NCI-H1417 (cell line): ENCODE measurements at places on chromosomes 16 and 17.

GRCh38 chr16:83814659-83814985 lies 6.8 kb downstream of the HSBP1 start:
- DNase-seq, result no peak

DNA sequence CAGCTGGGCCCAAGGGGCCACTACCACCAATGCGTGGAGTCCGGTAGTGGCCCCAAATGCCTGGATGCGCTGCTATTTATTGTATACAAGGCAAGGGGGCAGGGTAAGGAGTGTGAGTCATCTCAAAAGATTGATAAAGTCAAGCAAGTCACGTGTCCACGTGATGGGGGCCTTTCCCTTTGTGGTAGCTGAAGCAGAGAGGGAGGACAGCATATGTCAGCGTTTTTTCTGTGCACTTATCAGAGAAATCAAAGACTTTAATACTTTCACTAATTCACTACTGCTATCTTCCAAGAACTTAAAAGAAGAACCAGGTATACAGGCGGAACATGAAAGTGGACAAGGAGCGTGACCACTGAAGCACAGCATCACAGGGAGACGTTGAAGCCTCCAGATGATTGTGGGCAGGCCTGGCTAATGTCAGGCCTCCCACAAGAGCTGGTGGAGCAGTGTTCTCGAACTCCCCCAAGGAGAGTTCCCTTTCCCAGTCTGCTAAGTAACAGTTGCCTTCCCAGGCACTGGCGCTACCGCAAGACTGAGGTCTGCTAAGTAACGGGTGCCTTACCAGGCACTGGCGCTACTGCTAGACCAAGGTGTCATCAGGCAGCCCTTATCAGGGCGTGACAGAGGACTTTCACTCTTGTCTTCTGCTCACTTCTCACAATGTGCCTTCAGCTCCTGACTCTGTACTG lies 10.8 kb upstream of the ASB16 start:
- DNase-seq, result no peak

- DNase-seq, result no peak
Measured at GRCh38 chr17:49454050-49454449, 39.4 kb upstream of the PHB1 start.

- DNase-seq, result peak; percentile 83
Measured at GRCh38 chr17:43778337-43779144, at the start of gene DUSP3. Gene DUSP3, minus strand, starts transcription at chr17:43778977. Its CDS starts 53 bp downstream, at chr17:43778924.

GRCh38 chr16:65725156-65725845 lies 603.4 kb upstream of the CDH11 start:
- DNase-seq, result no peak

- DNase-seq, result no peak
Measured at GRCh38 chr16:66735891-66736290, 15.5 kb downstream of the DYNC1LI2 start.

DNA sequence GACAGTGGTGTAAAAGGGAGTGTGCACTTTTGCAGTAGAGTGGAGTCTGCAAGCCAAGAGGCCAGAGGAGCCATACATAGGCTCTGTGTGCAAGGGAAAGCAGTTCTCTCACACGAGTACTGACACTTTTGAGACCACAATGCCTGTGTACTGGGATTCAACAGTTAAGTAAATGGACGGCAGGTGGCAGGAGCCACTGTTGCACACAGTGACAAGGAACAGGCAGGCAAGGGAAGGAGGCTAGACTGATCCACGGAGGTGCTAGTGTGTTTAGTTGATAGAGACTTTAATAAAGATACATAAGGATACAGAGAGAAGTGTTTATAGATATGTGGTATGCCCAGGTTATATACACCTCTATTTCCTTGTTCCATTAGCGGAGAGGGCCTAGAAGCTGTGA lies 67.0 kb downstream of the MPRIP start:
- DNase-seq, result peak; percentile 4

DNA sequence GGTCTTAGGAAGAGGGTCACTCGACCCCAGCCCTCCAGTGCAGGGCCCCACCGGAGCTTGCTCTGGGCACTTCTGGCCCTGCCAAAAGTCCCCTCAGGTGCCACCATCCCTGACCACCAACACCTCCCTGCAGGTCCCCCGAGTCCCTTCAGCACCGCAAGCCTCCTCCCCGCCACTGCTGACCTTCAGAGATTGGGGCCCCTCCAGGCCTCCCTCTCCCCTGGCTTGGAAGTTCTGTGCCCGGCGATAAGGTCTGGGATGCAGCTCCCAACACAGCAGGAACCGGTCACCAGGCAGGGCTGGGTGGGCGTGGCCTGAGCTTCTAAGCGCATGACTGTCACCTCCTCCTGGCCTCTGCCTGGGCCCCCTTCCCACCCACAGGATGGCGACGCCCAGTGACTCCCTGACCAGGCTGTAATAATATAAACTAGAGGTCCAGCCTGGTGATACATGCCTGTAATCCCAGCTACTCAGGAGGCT lies 11.2 kb downstream of the PIEZO1 start:
- no peak for DNase-seq

- no peak for DNase-seq
Measured at GRCh38 chr17:51050291-51051033, 70.2 kb downstream of the SPAG9 start.

- no peak for DNase-seq
Measured at GRCh38 chr16:88902744-88903143, 36.3 kb upstream of the PABPN1L start.

DNA sequence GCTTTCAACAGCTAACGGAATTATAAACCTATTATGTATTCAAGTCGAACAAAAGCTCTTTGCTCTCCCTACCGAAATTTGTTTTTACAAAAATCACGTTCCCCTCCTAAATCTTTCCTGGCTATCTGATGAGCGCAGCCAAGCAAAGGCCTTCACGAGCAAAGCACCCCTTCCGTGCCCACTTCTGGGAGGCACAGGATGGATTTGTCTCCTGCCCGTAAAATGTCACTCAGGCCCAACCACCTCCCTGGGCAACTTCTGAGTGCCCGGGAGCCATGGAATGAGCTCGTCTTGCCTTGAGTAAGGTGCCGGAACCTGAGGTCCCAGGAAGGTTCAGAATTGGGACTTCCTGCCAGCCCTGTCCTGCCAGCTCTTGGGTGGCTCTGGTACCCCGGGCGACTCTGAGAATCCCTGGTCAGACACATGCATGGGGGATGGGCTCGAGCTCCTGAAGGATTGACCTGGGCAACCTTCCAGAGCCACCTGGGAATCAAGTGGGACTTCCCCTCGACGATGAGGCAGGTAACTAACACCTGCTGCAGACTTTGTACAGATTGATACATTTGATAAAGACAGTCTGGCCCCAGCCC lies 19.8 kb downstream of the SLC7A5 start:
- DNase-seq, result no peak

- no peak for DNase-seq
Measured at GRCh38 chr17:75906143-75906884, 1.6 kb upstream of the MRPL38 start.

DNA sequence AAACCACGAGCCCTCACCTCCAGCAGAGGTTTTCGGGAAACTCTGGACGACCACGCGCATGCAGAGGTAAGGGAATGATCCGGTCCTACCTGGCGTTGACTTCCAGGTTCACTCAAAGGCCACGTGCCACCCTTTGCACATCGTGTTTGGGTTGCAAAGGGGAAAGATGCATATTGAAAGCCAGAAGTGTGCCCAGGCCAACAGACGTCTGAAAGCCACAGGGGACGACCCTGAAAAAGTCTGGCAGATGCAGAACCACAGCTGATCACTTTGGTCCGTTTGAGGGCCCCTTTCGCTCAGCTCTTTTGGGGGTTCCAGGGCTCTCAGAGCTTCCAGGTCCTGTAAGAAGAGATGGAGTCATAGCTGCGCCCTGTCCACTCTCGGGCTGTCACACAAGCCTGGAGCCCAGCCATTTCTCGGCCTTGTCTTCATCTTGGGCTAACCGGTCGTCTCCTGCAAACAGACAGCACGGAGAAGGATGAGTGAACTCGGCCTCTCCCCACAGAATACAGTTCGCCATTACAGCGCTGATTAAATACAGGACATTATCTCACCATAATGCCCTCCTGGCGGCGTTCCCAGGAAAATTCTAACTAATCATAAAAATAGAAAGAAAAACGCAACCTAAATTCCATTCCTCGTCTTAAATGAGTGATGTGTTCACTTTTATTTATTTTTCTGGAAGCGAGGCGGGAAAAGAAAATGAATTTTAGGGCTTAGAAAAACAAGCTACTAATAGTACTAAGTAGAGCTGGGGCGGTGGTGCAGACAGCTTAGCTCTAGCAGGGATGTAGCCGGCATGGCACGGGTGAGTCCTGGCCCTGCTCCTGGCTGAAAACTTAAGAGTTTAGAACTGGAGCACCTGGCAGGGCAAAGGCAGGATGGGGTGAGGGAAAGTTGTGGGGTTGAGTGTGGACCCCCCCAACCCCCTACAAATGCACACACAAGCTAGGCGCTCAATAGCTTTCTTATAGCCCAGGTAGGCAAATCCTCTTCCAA lies 45.5 kb upstream of the ZFHX3 start:
- no peak for DNase-seq

DNA sequence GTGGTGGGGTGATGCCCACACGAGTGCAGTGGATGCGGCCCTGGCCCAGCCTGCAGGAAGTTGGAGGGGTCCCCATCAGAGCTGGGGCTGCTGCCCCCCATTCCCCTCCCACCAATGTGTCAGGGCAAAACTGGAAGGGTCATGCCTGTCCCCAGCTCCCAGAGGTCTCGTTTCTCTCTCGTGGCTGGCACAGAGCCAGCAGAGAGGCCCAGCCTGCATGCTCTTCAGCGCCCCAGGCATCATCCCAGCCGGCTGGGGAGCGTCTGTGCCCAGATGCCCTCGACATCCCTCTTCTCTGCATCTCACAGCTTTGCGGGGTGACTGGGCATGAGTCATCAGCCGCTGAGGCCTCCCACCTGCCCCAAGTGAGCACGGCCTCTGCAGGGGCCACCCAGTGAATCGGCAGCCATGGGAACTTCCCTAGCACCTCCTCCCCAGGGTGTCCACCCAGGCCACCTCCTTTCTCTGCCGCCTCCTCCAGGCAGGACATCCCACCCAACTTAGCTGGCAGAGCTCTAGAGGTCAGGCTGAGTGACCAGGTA lies 9.8 kb upstream of the CSNK1D start:
- peak; percentile 81 for DNase-seq

GRCh38 chr17:36856222-36856621 lies 81.1 kb upstream of the LHX1 start:
- DNase-seq, result peak; percentile 27

DNA sequence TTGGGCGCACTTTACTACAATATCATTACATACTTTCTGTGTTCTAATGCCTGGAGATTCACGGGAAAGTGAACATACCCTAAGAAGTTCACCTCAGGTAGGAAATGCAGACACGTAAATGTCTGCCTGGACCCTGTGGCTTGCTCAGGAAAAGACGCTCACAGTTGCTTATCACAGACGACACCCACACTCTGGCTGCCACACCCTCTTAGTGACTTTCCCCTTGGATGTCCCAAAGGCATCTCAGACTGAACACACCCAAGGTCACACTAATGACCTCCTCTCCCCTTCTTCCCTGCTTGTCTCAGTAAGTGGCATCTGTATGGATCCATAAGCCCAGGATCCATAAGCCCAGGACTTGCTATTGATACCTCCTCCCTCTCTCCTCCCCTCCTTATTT lies 32.6 kb downstream of the CDRT15 start:
- DNase-seq, result no peak

DNA sequence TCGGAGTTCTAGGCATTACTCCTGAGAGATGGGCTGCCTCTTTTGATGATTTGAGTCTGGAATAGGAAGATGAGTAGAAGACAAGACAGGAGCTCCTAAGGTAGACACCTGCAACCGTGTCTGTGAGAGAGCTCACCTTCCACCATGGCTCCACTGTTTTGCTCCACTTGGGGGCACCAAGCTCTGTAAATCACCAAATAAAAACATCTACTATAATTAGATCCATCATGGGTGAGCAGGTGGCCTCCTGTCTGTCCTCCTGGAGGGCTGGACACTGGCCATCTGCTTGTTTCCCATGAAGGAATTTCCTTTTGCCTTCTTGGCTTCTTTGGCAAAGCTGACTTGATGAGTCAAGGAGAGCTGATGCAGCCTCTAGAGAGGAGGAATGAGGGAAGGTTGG lies 179.0 kb downstream of the HAPSTR1 start:
- no peak for DNase-seq

- no peak for DNase-seq
Measured at GRCh38 chr17:18138065-18138749, 29.7 kb downstream of the MYO15A start.

- peak; percentile 71 for DNase-seq
Measured at GRCh38 chr17:34254651-34255380, at the start of gene CCL2. Gene CCL2, plus strand, starts transcription at chr17:34255285. Its CDS starts 65 bp downstream, at chr17:34255350.

- DNase-seq, result no peak
Measured at GRCh38 chr17:81703747-81704654, 834 bp downstream of the MRPL12 start.

GRCh38 chr16:77327717-77328116 lies 107.1 kb downstream of the ADAMTS18 start:
- no peak for DNase-seq

DNA sequence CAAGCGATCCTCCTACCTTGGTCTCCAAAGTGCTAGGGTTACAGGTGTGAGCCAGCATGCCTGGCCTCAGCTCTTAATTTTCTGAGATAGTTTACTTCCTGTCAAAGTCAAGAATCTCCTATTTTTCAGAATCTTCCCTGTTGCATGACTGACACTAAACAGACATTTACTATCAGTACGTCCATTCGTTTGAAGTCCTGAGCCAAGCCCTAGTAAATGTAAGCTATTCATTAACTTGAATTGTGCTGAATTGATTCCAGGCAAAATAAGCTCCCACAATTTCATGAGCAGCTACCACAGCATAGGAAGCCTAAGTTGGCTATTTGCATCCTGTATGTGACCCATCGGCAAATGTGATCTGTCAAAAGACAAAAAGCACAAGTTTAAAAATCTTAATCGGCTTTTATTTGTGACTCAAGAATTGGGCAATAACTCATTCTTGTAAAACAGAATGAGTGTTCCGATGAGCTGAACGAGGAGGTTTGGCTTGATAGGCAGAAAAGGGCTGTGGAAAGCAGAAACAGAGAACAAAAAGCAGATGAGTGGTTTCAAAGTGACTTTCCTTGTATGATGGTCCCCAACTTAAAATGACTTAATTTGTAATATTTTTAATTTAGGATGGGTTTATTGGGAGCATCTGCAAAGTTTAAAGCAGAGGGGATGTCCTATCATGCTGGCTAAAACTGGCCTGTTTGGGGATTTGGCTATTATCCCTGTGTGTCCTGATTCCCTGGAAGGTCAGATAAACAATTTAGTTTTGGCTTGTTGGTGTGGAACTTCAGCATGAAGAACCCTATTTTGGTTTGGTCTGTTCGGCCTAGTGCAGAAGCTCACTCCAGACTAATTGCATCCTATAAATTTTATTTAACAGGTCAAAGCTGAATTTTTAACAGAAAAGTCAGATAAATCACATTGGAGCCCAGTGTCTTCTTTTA lies 14.2 kb downstream of the RNF112 start:
- DNase-seq, result no peak

DNA sequence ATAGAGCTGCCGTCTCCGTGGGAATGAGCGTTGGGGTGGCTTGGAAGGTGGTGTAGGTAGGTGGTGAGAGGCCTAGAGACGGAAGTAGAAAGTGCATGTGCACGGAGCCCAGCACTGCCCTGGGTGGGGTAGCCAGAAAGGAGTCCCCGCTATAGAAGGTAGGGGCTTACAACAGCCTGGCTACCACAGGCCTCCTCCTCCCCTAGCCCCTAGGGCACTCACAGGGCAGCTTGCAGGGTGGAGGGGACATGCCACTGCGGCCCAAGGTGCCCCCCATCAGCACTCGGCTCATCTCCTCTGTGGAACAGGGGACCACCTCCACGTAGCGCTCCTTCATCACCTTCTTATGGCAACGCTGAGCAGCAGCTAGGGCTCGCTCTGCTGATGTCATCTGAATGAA lies 5.0 kb downstream of the ESRP2 start:
- no peak for DNase-seq

GRCh38 chr16:383326-384051 lies 1.7 kb upstream of the PGAP6 start:
- peak; percentile 71 for DNase-seq

GRCh38 chr17:1908699-1909309 lies 79.0 kb downstream of the RPA1 start:
- DNase-seq, result peak; percentile 77
